ENCODE measurements at places on chromosomes 13 and 19.

DNA sequence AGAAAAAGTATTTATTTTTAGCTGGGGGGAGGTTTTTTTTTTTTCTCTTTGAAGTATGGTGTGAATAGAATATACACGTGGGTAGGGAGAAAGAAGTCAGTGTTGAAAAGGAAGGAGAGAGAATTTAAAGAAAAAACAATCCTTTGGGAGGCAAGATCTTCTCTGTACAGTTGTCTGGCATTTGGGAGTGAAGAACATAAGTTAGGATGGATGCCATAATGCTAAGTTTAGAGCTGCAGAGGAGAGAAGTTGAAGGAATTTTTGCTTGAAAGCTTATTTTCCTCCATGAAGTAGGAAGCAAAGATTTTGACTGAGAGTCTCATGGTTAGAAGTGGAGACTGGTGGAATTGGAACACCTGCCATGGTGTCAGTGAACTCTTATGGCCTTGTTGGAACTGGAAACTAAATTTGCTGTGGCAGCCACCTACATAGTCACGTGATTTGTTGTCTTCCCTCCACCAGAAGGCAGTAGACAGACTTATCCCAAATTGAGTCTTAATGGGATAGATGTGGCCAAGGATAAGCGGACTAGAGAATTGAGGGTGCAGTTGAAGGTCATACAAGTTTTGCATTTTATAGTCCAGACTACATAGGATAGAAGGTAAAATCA, 22.0 kb downstream of the NDFIP2 start:
- no peak for DNase-seq

DNA sequence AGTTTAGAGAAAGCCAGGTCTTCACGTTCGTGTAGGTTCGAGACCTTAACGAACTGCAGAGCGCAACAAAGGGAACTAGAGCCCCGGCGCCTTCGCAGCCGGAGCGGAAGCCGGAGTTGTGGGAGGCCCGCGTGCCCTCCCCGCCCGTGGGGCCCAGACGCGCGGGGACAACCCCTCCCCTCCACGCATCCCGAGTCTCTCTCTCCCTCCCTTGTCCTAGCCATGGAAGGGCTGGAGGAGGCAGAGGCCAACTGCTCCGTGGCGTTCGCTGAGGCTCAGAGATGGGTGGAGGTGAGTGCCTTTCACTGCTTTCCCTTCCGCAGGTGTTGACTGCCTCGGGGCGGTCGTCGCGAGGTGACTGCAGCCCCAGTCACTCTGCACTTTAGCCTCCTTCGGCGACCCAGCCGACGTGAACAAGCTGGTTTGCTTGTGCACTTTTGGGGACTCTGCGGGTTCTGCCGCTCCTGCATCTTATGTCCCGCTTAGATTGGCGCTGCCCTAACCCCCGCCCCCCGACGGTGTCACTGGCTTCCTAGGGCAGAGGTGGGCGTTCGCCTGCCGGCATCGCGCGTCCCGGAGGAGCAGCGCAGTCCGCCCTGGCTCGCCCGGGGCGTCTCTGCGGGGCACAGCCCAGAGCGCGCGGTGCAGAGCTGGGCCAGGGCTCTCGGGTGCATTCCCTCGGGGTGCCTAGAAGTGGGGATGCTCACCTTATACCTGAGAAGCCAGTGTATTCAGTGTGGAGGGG, 478 bp downstream of the LMO7 start:
- peak; percentile 27 for DNase-seq

- DNase-seq: peak; percentile 24
These were observed 636 bp upstream of the FOXO1 start for GRCh38 chr13:40666933-40667621.

GRCh38 chr13:37417060-37417441, 181.5 kb downstream of the POSTN start:
- no peak for DNase-seq

DNA sequence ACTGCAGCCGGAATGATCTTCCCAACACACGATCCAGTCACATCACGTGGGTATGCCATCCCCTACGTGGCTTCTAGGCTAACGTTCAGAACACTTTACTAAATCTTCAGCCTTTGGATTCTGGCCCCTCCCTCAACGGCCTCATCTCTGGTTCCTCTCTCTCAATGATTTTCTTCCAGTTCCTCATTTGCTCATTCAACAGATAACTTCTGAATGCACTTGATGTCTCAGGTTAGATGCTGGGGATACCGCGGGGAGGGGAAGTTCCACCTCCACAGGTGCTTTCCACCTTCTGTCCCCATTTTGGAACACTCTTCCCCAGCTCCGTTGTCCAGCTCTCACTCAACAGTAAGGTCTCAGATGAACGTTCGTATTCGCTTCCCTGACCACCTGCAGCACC, 66.1 kb downstream of the ATP7B start:
- DNase-seq: no peak

DNA sequence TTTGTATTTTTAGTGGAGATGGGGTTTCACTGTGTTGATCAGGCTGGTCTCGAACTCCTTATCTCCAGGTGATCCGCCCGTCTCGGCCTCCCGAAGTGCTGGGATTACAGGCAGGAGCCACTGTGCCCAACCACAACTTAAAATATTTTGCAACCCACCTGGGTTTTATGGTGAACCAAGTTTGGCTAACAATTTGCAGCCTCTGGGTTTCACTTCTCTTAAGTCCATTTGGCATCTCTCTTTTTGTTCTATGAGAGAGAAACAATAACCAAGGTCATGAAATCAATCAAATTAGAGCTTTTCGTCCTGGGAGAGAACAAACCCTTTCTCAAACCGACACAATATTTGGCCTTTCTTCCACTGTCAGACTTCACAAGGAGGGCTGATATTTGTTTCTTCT, 5.6 kb upstream of the SMAD9 start:
- DNase-seq: no peak

DNA sequence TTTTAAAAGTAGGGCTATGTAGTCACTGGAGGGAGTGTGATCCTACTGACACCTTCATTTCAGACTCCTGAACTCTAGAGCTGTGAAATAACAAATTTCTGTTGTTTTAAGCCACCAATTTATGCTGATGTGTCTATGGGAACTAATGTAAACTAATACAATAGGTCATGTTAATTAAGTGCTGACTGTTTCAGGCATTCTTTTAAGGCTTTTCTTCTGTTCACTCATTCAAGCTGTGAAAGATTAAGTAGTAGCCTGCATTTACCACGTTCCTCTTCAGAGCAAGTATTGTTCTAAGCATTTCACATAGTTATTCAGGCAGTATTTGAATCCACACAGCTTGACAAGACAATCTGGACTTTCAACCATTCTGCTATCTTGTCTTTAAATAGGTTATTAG, 1135.0 kb downstream of the SLITRK1 start:
- no peak for DNase-seq

DNA sequence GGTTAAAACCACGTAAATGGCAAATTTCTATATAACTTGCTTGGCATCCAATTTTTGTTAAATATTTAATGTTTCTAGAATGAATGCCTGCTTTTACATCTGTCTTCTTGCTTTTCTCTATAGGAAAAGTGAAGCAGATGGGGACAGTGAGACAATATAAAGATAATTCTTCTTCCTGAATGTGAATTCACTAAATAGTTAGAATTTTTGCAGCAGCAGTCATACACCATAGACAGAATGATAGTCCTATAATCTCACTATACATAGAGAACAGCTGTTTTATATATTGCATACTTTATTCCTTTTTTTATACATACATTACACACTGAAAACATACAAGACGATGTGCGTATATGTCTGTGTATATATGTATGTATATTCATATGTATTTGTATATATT, 1127.3 kb downstream of the PCDH9 start:
- DNase-seq: no peak

GRCh38 chr19:28168557-28168956, 1044.4 kb downstream of the UQCRFS1 start:
- DNase-seq: no peak

DNA sequence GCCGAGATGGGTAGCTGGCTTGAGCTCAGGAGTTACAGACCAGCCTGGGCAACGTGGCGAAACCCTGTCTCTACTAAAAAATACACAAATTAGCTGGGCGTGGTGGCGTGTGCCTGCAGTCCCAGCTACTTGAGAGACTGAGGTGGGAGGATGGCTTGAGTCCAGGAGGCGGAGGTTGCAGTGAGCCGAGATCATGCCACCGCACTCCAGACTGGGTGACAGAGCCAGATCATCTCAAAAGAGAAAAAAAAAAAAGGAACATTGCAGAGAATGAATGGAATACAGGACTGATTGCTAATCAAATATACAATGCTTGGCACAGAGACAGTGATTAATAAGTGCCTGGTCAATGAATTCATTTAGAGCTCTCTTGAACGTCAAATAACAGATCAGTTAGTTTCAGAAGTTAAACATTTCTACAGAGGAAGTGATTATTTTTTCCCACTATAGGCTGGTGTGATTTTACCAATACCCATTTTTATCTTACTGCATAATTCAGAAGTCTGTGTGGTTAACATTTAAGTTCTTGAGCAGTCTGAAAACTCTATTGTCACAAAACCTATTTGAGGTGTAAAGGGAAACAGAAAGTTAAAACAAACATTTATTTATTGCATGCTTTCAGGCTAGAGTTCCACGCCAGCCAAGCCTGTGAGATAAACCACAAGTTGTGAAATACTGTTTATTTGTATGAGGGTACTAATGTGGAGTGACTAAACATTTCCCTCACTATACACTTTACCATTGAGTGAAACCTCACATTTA, 7.7 kb upstream of the TBC1D4 start:
- no peak for DNase-seq

GRCh38 chr13:103539265-103539664, 473.0 kb upstream of the SLC10A2 start:
- DNase-seq: no peak

- DNase-seq: no peak
These were observed 5.4 kb upstream of the SERTAD3 start for GRCh38 chr19:40449506-40449905.

DNA sequence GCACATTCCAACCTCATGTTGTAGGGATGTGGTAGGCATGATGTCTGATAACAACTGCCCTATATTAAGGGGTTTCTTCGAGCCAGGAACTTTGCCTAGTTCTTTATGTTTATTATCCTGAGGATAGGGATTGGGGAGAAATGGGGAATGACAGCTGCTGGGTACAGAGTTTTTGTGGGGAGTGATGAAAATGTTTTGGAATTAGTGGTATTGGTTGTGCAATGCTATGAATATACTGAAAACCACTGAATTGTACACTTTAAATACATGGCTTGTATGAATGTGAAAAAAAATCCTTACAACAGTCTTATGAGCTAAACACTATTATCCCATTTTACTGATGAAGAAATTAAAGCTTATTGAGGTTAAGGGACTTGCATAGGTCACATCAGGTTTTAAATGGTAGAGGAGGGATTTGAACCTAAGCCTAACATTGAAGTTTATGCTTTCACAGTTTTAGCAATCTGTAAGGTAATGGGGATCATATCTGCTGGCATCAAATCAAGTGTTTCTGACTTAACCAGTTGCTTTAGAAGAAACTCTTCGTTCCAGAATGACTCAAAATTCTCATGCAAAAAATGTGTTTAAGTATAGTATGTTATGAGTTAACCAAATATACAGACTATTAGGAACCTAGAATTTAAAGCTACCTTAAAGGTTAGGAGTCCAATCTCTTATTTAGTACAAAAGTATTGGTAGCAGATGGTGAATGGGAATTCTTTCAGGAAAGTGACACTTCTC, 61.4 kb downstream of the ERCC5 start:
- no peak for DNase-seq

DNA sequence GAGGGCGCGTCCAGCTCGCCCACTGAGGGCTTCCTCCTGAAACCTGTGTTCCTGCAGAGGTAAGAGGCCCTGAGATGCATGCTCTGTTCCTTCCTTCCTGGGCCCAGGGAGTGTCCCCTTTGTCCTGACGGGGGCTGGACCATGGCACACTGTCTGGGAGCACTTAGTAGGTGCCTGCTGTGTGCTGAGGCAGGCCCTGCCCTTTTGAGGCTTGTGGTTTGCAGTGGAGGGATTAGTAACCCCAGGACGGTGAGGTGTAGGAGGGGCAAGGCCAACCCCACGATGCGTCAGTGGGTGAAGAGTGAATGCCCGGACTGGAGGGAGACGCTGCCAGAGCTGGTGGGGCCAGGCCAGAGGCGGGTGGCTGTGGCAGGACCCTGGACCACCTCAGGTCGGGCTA, 11.2 kb upstream of the F2RL3 start:
- DNase-seq: no peak

DNA sequence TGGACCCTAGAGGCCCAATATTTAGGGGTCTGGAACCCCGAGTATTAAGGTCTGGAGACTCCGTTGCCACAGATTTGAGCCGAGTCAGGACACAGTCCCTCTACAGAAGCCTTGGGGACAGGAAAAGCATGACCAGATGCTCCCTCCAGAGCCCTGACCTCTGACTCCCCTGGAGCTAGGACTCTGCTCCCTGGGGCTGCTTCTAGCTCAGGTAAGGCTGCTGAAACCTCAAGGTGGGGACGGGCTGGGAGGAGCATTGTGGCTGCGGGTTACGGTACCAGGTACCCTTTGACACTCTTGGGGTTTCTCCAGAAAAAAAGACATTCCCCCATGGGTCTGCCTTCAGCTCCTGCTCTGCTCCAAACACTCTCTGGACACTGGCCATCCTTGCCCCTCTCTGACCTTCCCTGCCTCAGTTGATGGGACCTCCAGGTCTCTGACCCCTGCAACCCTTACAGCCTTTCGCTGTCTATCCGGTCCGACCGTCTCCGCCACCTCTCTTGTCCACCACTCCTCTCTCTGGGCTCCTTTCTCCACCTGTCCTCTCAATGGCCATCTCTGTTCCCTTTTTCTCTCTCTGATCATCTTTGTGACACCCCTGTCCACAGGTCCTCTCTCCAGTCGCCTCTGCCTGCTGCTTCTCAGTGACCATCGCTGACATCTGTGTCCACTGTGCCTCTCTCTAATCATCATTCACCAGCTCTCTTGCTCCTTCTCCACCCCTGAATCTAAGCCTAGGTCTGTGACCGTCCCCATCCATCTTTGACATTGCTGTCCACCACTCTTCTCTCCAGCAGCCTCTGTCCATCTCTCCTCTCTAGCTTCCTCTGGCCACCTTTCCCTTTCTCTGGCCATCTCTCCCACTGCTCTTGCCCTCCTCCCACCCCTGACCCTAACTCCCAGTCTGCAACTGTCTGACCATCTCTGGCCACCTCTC, 1.4 kb downstream of the LRFN3 start:
- no peak for DNase-seq

GRCh38 chr13:98143157-98143553, 261 bp downstream of the FARP1 start:
- no peak for DNase-seq

GRCh38 chr13:32895296-32895695, 120.9 kb upstream of the KL start:
- DNase-seq: no peak

DNA sequence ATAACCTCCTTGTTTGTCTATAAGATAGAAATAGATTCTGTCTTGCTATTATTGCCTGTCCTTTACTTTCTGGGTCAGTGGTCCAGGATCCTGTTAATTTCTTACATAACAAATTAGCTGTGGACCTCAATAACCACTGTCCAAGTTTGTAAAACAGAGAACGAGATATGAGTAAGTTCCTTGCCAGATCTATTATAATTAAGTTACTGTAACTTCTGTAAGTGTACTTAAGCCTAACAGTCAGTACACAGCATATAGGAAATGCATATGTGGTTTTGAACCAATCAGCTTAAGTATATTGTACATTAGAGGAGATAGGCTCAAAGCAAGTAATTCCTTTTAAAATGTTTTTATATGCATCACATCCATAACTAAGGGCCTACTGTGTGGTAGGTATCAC, 34.9 kb downstream of the HTR2A start:
- DNase-seq: no peak
